ENCODE measurements at places on chromosomes 4 and X. TPM values are rescaled to one million over a fixed set of nuclear protein-coding genes. Genes with fewer than 3 reads are reported as not detected.

The MAGEB1 gene
- total RNA-seq = 0.22 TPM

The TMSB15A gene
- 49.4 TPM for total RNA-seq

The PPP2R2C gene
- total RNA-seq = 9.4 TPM

DNA sequence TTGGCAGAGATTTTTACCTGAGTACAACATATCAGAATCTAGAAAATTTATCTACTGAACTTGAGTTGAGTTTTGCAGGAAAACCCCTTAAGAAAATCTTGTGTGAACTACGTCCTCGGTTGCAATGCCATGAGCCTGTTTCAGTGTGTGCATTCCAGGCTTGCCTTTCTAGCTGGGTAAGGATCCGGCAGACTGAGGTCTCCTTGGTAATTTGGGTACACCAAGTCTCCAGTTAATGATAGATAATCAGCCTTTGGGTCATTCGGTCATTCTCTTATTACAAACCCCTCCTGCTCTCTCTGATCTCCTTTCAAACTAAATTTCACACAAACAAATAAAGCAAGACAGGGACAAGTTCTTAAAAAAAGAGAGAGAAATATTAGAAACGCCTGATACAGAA lies 5.9 kb upstream of the HAND2 start:
- peaks cover 100% of the 10 kb centered on the region for H3K27me3 ChIP-seq
- no peak overlapping the region for H3K27ac ChIP-seq
- H3K4me3 ChIP-seq = no peak overlapping the region
- H3K36me3 ChIP-seq = no peaks in the 10 kb centered on the region
- DNase-seq = no peak
- H3K4me1 ChIP-seq = peaks cover 25% of the 10 kb centered on the region

DNA sequence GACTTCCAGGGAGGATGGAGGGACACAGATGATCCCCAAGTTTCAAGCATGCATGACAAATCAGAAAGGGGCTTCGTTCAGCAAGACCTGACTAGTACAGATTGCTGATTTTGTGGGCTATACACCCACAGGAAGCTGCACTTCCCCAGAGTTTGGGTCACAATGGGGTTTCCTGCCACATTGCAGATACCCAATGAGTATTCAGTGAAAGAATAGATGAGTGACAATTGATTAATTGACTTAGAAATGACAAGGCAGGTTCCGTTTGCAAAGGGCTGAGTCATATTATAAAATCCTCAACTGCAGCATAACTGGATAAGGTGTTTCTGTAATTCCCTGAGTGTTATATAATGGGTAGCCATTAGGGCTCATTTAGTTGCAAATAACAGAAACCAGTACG lies 146.6 kb upstream of the TBL1X start:
- no peaks in the 10 kb centered on the region for H3K36me3 ChIP-seq
- no peaks in the 10 kb centered on the region for H3K27me3 ChIP-seq
- H3K4me3 ChIP-seq = no peak overlapping the region
- H3K4me1 ChIP-seq = peaks cover 23% of the 10 kb centered on the region
- DNase-seq = no peak
- no peak overlapping the region for H3K27ac ChIP-seq

DNA sequence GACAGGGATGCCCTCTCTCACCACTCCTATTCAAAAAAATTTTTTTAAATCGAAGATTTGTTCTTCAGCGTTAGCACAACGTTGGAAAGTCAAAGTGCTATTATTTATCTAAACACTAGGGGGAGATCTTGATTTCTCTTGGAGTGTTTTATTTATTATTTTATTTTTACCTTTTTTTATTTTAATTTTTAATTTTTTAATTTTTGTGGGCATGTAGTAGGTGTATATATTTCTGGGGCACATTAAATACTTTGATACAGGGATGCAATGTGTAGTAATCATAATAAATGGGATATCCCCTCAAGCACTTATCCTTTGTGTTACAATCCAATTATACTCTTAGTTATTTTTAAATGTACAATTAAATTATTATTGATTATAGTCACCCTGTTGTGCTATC lies 37.4 kb upstream of the SLC10A4 start:
- H3K4me3 ChIP-seq = no peak overlapping the region
- H3K27ac ChIP-seq = no peak overlapping the region
- no peaks in the 10 kb centered on the region for H3K27me3 ChIP-seq
- H3K36me3 ChIP-seq = no peaks in the 10 kb centered on the region
- H3K4me1 ChIP-seq = no peaks in the 10 kb centered on the region
- no peak for DNase-seq
